ENCODE measurements at places on chromosomes 1 and 21.
A peak's percentile ranks its signal among the peaks of the same experiment; 100 is the strongest.

- H3K4me3 ChIP-seq, result no peak overlapping the region
- DNase-seq, result no peak
- no peak overlapping the region for H3K27ac ChIP-seq
- H3K4me1 ChIP-seq, result no peaks in the 10 kb centered on the region
Observed at GRCh38 chr1:51926171-51926812, 47.8 kb upstream of the NRDC start.

- no peaks in the 10 kb centered on the region for H3K4me1 ChIP-seq
- H3K27ac ChIP-seq, result no peak overlapping the region
- H3K36me3 ChIP-seq, result no peaks in the 10 kb centered on the region
- no peak overlapping the region for H3K4me3 ChIP-seq
- no peaks in the 10 kb centered on the region for H3K27me3 ChIP-seq
Observed at GRCh38 chr1:66327588-66327987, 206.4 kb upstream of the SGIP1 start.

- no peaks in the 10 kb centered on the region for H3K36me3 ChIP-seq
- H3K4me3 ChIP-seq, result no peak overlapping the region
- DNase-seq, result no peak
Observed at GRCh38 chr1:212326541-212326940, 41.3 kb downstream of the PPP2R5A start.

DNA sequence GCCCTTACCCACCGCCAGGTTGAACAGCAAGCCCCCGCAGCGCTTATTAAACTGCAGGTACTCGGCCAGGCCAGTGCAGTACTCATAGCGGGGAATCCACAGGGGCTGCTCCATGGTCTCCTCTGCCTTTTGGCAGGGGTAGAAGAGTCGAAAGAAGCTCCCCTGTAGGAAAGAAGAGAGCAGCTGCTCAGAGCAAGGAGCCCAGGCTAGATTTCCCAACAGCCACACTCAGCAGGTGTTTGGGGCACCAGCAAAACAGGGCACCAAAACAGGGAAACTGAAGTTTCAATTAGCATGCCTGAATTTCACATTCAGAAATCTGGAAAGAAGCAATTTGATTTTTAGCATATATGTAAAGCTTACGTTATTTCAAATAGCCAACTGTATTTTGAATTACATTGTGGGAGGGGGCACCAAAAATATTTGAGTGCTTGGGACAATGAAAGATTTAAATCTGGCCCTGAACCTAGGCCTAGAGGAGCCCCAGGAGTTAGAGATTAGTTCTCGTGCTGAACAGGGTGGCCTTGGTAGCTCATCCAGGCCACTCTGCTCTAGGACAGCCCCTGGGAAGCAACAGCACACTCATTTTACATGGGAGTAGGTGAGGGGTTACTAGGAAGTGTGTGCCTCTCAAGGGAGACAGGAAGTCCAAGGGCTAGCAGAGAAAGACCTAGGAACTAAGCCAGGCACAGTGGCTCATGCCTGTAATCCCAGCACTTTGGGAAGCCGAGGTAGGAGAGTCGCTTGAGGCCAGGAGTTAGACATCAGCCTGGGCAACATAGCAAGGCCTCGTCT, 8.2 kb downstream of the PAFAH2 start:
- H3K27ac ChIP-seq, result no peak overlapping the region
- no peak for DNase-seq
- no peaks in the 10 kb centered on the region for H3K4me1 ChIP-seq
- no peaks in the 10 kb centered on the region for H3K27me3 ChIP-seq
- H3K36me3 ChIP-seq, result no peaks in the 10 kb centered on the region
- H3K4me3 ChIP-seq, result no peak overlapping the region

GRCh38 chr1:6041432-6042062, 4.1 kb upstream of the KCNAB2 start:
- H3K36me3 ChIP-seq, result no peaks in the 10 kb centered on the region
- no peaks in the 10 kb centered on the region for H3K4me1 ChIP-seq
- no peak overlapping the region for H3K27ac ChIP-seq

- DNase-seq, result no peak
- H3K27me3 ChIP-seq, result no peaks in the 10 kb centered on the region
- no peak overlapping the region for H3K4me3 ChIP-seq
- no peak overlapping the region for H3K27ac ChIP-seq
- no peaks in the 10 kb centered on the region for H3K36me3 ChIP-seq
Observed at GRCh38 chr1:21139601-21140000, 37.1 kb downstream of the EIF4G3 start.

DNA sequence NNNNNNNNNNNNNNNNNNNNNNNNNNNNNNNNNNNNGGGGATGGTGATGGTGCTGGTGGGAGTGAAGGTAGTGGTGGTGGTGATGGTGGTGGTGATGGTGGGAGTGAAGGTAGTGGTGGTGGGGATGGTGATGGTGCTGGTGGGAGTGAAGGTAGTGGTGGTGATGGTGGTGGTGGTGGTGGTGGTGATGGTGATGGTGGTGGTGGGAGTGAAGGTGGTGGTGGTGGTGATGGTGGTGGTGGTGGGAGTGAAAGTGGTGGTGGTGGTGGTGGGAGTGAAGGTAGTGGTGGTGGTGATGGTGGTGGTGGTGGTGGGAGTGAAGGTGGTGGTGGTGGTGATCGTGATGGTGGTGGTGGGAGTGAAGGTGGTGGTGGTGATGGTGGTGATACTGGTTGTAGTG, 93.6 kb downstream of the CRYAA start:
- no peak overlapping the region for H3K4me3 ChIP-seq
- no peaks in the 10 kb centered on the region for H3K4me1 ChIP-seq
- no peaks in the 10 kb centered on the region for H3K27me3 ChIP-seq
- no peak overlapping the region for H3K27ac ChIP-seq
- no peaks in the 10 kb centered on the region for H3K36me3 ChIP-seq

- no peak for DNase-seq
- peaks cover 6% of the 10 kb centered on the region for H3K4me1 ChIP-seq
- no peaks in the 10 kb centered on the region for H3K27me3 ChIP-seq
- no peak overlapping the region for H3K27ac ChIP-seq
- no peaks in the 10 kb centered on the region for H3K36me3 ChIP-seq
- H3K4me3 ChIP-seq, result no peak overlapping the region
Observed at GRCh38 chr1:45968941-45969666, 163.3 kb downstream of the PIK3R3 start.

- H3K4me1 ChIP-seq, result no peaks in the 10 kb centered on the region
- no peaks in the 10 kb centered on the region for H3K36me3 ChIP-seq
- H3K27me3 ChIP-seq, result no peaks in the 10 kb centered on the region
Observed at GRCh38 chr1:192635041-192635440, 906 bp upstream of the RGS13 start.

GRCh38 chr1:2342384-2343022, 48.9 kb downstream of the MORN1 start:
- H3K4me3 ChIP-seq, result no peak overlapping the region
- H3K27me3 ChIP-seq, result no peaks in the 10 kb centered on the region
- H3K27ac ChIP-seq, result no peak overlapping the region
- DNase-seq, result no peak

DNA sequence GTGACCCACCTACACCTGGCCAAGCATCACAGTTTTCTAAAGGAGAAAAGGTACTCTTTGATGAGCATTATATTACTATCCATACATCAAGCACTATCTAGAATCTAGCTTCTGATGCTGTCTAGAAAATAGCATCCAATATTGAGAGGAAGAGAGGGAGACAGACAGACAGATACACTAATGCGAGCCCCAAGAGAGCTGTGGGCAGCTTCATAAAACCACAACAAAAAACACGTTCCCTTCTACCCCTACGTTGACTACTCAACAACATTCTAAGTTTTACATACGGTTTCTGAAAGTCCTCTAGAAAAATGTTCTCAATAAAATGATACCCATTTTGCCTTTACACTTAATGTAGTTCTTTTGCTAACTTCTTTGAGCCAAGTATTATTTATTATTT, 221.8 kb downstream of the SLC45A1 start:
- no peaks in the 10 kb centered on the region for H3K4me1 ChIP-seq
- DNase-seq, result no peak
- H3K27me3 ChIP-seq, result no peaks in the 10 kb centered on the region
- no peak overlapping the region for H3K27ac ChIP-seq
- no peaks in the 10 kb centered on the region for H3K36me3 ChIP-seq

DNA sequence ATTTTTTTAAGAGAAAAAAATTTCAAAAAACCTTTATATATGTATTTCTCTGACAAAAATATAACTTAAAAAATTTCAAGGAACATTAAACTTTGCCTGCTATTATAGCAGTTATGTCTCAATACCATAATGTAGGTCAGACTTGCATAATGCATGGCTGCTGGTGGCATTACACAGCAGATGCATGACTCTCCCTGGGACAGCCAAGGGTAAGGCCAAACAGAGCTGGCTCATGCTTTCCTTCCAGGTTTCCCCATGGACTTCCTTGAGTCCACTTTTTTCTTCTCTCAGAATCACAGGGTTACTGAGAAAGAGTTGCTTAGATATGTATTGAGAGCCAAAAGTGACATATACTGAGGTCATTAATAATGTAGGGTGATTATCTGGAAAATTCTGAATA, 43.7 kb downstream of the RHOU start:
- H3K27ac ChIP-seq, result no peak overlapping the region
- DNase-seq, result no peak
- no peaks in the 10 kb centered on the region for H3K27me3 ChIP-seq
- no peak overlapping the region for H3K4me3 ChIP-seq
- peaks cover 10% of the 10 kb centered on the region for H3K4me1 ChIP-seq

- no peak overlapping the region for H3K27ac ChIP-seq
- no peaks in the 10 kb centered on the region for H3K36me3 ChIP-seq
- H3K27me3 ChIP-seq, result no peaks in the 10 kb centered on the region
- H3K4me3 ChIP-seq, result no peak overlapping the region
- no peaks in the 10 kb centered on the region for H3K4me1 ChIP-seq
- no peak for DNase-seq
Observed at GRCh38 chr1:152871731-152872126, 6.4 kb upstream of the SMCP start.

GRCh38 chr1:231517076-231517475, 11.4 kb upstream of the TSNAX start:
- H3K27ac ChIP-seq, result no peak overlapping the region
- no peaks in the 10 kb centered on the region for H3K36me3 ChIP-seq
- no peak overlapping the region for H3K4me3 ChIP-seq
- no peaks in the 10 kb centered on the region for H3K27me3 ChIP-seq
- DNase-seq, result no peak

- H3K36me3 ChIP-seq, result no peaks in the 10 kb centered on the region
- no peaks in the 10 kb centered on the region for H3K27me3 ChIP-seq
- DNase-seq, result no peak
- peaks cover 12% of the 10 kb centered on the region for H3K4me1 ChIP-seq
- H3K27ac ChIP-seq, result peak overlapping the region; percentile 85
Observed at GRCh38 chr1:2412773-2413494, 570 bp upstream of the PEX10 start.

DNA sequence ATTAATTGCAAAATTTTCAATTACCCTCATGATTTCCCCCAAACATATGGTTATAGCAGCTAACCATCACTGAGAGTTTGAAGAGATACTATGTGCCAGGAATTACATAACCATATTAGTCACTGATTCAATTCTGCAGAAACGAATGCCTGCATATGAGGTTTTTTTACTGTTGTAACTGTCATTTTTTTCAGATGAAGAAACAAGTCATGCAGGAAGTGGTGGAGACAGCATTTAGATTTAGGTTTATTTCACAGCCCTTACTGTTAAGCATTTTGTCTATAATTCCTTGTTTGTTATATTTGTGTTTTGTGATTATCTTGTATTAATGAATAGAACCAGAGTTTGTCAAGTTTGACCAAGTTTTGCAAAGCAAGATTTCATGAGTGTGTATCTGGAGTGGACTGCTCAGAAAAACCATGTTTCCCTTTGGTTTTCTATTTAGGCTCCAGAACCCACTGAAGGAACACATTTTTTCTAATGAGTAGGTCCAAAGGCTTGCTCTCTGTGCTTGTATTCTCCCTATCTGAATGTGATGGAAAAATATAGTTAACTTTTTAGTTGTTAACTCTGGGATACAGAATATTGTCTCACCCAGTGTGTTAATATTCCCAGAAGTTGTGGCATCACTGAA, 308.5 kb upstream of the ADAMTS5 start:
- H3K27me3 ChIP-seq, result no peaks in the 10 kb centered on the region
- H3K36me3 ChIP-seq, result no peaks in the 10 kb centered on the region
- H3K4me1 ChIP-seq, result no peaks in the 10 kb centered on the region
- no peak for DNase-seq

- no peaks in the 10 kb centered on the region for H3K36me3 ChIP-seq
- DNase-seq, result no peak
- H3K4me1 ChIP-seq, result no peaks in the 10 kb centered on the region
- H3K27me3 ChIP-seq, result no peaks in the 10 kb centered on the region
- H3K27ac ChIP-seq, result no peak overlapping the region
- H3K4me3 ChIP-seq, result no peak overlapping the region
Observed at GRCh38 chr21:24148461-24148860, 1458.8 kb downstream of the MRPL39 start.

DNA sequence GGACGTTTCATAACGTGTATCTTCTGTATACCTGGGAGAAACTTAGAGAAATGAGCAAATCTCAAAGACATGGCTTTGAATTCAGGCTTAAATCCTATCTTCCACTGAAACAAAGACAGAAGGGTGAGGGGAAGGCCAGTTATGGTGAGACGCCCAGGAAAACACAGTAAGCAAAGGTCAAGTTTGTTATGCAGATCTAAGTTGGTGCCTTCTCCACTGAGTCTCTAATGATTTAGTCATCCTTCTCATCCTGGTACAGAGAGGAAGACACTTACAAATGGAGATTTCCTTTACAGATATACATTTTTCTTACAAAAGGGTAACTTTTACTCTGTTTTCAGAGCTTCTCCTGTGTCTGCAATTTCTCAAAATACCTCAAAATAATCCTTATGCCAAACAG, 64.4 kb downstream of the MAP3K7CL start:
- no peaks in the 10 kb centered on the region for H3K27me3 ChIP-seq
- no peak overlapping the region for H3K4me3 ChIP-seq
- DNase-seq, result no peak
- H3K36me3 ChIP-seq, result no peaks in the 10 kb centered on the region

DNA sequence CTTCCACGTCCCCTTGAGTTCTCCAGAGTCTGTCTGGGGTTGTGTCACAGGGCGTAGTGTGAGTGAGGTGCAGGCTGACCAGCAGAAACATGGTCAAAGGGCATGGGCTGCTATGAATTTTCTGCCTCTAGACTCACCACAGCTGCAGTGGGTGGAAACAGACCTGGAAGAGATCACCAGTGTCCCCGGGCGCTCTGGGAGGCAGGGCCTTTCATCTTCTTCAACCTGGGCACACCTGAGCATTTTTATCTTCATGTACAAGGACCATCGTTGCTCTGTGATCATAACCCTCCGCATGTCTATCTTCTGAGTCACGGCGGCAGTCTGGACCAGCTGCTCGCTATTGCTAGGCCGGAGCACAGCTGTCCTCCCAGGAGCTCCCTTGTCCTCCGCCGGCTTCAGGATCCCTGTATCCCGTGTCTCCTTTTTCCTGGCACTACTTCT, 29.6 kb downstream of the DEGS1 start:
- no peak overlapping the region for H3K4me3 ChIP-seq
- H3K36me3 ChIP-seq, result no peaks in the 10 kb centered on the region
- H3K27ac ChIP-seq, result no peak overlapping the region
